ENCODE measurements at places on chromosomes 12 and 14. TPM values are rescaled to one million over a fixed set of nuclear protein-coding genes. Genes with fewer than 3 reads are reported as not detected.

Gene KRT83
- 0.05 TPM for total RNA-seq

Gene CLEC7A
- not detected for total RNA-seq

Gene OR10P1
- total RNA-seq: not detected

Gene SRRM4
- total RNA-seq: not detected

Gene KCNC2
- total RNA-seq: not detected

Gene BMP4
- total RNA-seq: 3.8 TPM

Gene B4GALNT1
- 61.9 TPM for total RNA-seq

Gene KCNH3
- total RNA-seq: 5.4 TPM

Gene DIO3
- not detected for total RNA-seq

Gene PTCSC3
- not detected for total RNA-seq

Gene NANOG
- total RNA-seq: not detected

Gene NXPH4
- 5.8 TPM for total RNA-seq

Gene RNASE7
- total RNA-seq: not detected

Gene CACNA2D4
- not detected for total RNA-seq

Gene RERGL
- total RNA-seq: not detected

DNA sequence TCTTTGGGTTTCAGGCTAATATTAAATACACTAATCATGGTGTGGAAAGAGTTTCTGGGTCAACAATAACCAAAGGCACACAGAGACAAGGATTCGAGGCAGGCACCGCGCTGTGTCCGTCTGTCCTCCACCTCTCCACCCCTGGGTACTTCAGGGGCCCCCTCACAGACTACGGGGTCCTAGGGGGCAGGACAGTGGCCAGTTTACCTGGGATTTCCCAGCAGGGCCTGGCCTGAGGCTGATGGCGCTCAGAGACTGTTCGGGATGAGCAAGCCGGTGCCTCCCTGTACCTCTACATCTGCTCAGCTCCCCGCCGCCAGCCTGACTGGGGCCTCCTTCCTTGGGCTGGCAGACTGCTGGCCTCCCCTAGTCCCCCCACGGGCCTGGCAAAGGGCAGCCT lies 18.1 kb upstream of the EIF5 start:
- no peak for DNase-seq

DNA sequence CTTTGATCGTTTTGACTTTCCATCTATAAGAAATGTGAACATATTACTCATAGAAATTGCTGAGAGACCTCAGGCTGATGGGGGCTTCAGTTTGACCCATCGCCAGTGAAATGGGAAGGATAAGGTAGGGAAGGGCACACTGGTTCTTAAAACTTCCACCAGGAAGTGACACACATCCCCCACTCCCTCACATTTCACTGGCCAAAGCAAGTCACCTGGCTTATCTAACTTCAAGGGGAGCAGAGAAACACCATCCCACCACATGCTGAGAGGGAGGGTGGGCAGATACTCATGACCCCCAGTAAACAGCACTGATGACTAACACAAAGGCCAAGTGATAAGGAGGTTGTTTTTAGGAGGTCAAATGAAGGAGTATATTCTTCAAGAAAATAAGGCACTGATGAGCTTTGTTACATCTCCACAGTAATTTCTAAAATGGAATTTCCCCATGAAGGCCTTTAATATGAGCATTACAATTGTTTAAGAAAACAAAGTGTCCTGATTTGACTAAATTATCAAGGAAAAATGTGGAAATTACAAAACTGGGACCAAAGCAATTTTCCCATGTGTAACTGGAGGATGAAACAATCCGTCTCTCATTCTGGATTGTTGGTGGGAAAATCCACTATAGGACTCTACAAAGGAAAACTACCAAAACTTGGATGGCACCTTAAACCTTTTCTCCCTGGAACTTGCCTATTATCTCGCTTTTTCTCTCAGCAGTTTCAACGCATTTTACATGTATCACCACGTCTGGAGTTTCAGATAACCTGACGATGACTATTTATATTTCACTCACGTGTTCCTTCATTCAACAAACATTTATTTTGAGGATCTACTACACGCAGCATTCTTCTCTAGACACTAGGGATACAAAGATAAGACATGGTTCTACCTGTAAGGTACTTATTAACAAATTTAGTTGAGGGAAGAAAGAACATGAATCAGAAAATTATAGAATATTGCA lies 91.8 kb upstream of the EEA1 start:
- DNase-seq: no peak

DNA sequence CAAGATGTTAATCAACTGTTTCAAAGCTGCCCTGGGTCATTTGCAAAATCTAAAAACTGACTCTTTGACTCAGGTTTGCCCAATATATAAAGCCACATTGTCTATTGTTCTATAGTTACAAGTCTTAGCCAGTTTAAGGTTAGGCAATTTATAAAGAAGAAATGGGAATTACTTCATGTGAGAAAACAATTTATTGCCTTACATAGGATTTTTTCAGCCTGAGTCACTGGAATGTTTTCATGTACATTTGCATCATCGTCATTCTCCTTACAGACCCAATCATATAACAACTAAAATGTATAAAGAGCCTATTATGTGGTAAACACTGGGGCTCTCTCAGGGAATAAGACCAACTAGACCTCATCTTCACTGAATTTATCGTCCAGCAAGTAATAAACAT lies 100.3 kb upstream of the PLEKHG7 start:
- DNase-seq: peak; percentile 82

GRCh38 chr14:60893911-60894310 lies 87.0 kb downstream of the TRMT5 start:
- no peak for DNase-seq

DNA sequence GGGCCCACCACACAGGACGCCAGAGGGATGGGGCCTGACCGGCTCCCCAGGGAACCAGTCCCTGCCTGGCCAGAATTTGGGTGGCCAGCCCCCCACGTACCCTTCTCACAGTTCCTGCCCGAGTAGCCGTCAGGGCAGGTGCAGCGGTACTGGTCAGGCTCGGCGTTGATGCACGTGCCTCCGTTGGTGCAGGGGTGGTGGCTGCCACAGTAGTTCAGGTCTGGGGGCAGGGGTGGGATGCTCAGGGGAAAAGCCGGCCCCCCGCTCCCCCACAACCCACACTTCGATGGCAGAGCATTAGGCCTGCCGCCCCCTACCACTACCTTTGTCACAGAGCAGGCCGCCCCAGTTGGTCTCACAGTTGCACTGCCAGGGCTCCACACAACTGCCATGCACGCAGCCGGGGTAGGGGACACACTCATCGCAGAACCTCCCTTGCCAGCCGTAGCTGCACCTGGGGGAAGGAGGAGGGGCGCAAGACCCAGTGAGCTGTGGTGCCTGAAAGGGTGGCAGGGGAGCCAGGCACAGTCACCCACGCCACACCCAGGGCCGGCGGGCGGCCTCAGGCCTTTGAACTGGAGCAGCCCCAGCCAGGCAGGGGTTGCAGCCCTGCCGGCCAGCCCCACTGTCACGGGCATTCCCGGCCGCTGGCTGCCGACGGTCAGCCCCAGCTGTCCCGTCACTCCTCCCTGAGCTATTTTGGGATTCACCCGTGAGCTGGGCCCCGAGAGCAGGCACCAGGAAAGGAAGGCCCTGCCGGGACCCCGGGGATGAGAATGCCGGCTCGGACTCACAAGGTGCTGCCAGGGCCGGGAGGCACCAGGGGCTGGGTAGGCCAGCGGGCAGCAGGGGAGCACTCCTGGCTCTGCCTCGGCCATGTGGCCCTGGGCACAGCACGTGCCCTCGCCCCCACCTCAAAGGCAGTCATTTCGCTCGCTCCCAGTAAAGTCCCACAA lies 16.5 kb downstream of the JAG2 start:
- DNase-seq: no peak

DNA sequence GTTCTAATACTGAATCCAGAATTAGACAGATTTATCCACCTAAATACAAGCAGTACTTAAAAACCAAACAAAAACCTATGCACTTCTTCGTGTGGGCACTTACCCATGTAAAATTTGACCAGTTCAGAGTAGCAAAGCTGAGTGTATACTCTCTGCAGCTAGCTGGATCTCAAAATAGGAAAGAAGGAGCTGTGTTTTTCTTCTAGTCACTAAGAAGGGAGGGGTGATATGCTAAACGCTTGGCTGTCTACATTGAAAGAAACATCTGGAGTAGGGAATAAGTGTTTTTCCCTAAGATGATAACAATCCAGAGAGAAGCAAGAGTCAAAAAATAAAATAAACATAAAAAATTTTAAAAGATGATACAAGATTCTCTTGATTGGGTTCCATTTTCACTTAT lies 20.0 kb downstream of the RBMS2 start:
- no peak for DNase-seq

- no peak for DNase-seq
Measured at GRCh38 chr12:1594006-1594260, 448 bp downstream of the FBXL14 start.

DNA sequence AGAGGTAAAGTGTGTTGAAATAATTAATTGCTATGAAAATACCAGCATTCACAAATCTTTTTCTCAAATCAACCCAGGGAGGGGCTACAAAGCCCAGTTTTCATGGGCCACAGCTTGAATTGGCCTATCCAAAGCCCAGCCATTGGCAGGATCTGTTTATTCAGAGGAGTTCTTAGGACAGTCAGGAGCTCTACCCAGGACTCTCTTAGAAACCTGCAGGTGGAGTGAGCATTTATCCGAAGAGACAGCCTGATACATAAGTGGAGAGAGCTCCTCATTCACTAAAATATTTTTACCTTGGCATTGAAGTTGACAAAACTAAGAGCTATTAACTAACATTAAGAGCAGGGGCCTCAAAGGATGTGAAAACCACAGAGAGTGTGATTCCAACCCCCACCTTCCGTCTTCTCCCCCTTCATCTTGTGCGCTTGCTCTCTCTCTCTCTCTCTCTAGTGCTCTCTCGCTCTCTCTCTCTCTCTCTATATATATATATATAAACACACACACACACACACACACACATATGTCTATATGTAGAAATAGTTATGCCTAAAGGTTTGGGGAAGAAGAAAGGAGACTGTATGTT lies 315.5 kb downstream of the SNAPC1 start:
- no peak for DNase-seq

- no peak for DNase-seq
Measured at GRCh38 chr12:468671-469389, 9.1 kb downstream of the B4GALNT3 start.

DNA sequence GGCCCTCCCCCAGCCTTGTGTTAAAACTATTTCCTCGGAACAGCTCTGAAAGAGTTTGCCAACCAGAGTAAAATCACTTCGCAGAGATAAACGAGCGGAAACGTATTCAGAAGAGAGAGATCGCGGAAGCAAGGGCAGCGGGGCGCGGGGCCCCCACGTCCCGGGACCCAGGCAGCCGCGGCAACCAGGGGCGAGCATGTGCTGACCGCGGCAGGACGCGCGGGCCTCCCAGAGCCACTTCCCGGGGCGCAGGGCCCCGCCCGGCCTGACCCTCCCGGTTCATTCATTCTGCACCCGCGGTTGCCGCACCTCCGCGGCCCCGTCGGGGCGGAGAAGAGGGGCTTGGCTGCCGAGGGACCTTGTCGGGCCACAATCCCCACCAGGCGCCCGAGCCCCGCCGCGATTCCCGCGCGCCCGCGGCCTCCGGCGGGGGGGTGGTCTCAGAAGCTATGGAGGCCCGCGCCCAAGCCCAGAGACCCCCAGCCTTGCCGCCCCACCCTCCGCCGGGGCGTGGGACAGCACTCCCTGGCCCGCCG lies 598 bp downstream of the UBE2N start:
- DNase-seq: no peak

DNA sequence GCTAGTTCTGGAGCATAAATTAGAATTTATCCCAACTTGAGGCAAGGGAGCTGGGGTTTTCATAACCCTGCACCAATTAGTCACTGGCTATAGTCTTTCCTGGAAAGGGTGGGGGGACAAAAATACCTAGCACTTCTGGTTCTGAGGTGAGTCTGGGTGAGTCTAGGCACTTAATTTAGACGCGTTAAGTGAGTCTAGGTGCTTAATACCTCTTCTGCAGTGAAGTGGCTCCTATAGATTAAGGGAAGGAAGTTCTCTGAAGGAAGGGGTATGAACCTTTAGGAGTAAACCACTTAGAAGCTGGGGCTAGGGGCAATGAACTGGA lies 251.7 kb downstream of the EFCAB11 start:
- DNase-seq: no peak

GRCh38 chr14:77622366-77622961 lies 6.0 kb upstream of the SPTLC2 start:
- DNase-seq: no peak

- no peak for DNase-seq
Measured at GRCh38 chr12:2683283-2684025, 111.3 kb upstream of the FKBP4 start.

DNA sequence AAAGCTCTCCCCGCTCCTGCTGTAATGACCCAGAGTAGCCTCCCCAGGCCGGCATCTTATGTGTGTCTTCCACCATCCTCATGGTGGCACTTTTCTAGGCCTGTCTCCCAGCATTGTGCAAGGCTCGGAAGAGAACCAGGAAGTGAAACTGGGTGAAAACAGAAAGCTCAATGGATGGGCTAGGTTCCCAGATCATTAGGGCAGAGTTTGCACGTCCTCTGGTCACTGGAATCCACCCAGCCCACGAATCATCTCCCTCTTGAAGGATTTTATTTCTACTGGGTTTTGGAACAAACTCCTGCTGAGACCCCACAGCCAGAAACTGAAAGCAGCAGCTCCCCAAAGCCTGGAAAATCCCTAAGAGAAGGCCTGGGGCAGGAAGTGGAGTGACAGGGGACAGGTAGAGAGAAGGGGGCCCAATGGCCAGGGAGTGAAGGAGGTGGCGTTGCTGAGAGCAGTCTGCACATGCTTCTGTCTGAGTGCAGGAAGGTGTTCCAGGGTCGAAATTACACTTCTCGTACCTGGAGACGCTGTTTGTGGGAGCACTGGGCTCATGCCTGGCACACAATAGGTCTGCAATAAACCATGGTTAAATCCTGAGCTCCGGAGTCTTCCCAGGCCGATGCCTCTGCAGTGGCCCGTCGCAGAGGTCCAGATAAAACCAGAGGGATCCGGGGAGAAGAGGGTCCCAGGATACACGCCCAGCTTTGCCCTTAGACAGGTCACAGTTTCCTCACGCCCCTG lies 15.6 kb downstream of the ACVRL1 start:
- peak; percentile 8 for DNase-seq

- peak; percentile 51 for DNase-seq
Measured at GRCh38 chr12:120944645-120945217, 33.6 kb upstream of the HNF1A start.

- no peak for DNase-seq
Measured at GRCh38 chr14:22985894-22986507, 3.6 kb upstream of the AJUBA start.

GRCh38 chr12:82174383-82174782 lies 183.8 kb downstream of the CCDC59 start:
- DNase-seq: no peak

- DNase-seq: peak; percentile 40
Measured at GRCh38 chr12:57456145-57456700, 1.1 kb downstream of the INHBE start.

- DNase-seq: no peak
Measured at GRCh38 chr12:97306147-97306546, 156.5 kb upstream of the RMST start.

DNA sequence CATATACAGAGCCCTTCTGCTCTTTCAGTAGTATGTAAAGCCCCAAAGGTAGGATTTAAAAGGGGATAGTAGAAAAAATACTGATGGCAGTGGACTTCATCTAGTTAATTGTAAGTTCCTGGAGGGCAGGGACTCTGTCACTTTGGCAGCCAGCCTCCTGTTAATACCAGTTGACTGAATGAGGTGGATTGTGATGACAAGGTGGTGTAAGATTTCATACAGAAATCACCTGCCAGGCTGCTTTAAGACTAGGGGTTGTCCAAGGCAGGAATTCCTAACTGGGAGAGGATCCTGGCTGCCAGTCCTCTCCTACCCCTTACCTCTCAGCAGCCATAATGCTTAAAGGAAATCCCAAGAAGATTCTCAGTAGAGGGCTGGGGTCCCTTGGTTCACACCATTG lies 7.3 kb downstream of the DYRK2 start:
- no peak for DNase-seq

- peak; percentile 96 for DNase-seq
Measured at GRCh38 chr12:69688471-69689427, 10.4 kb downstream of the BEST3 start.

Measured in A172 (cell line).